CD4-positive, alpha-beta T cell (primary cell): ENCODE measurements at places on chromosomes 7 and 10. TPM values are rescaled to one million over a fixed set of nuclear protein-coding genes. Genes with fewer than 3 reads are reported as not detected.

- no peak for DNase-seq
Observed at GRCh38 chr10:102003541-102003940, 52.4 kb downstream of the ARMH3 start.

- peak; percentile 54 for DNase-seq
Observed at GRCh38 chr10:31929261-31930022, 811 bp upstream of the ARHGAP12 start.

DNA sequence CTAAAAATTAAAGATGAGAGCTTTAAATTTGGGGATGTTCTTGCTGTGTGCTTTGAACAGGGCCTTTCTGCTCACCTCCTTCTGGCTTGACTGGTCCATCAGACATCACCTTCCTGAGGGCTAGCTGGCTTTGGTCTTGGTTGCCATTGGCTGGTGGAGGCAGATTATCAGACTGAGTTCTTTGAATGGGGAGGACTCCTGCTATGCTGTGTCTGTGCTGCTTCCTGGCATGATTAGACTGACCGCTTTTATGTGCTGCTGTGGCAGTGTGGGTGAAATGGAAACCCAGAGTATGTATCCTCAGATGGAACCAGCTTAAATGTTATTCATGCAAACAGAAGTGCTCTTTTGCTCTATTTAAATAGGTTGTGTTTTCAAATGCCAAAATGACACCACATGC lies 341.6 kb downstream of the PCLO start:
- DNase-seq = no peak

- no peak for DNase-seq
Observed at GRCh38 chr7:137816696-137817320, 30.0 kb downstream of the DGKI start.

The EPHB6 gene
- total RNA-seq = 55.8 TPM

The ZNF804B gene
- total RNA-seq = not detected

The OAT gene
- 48.5 TPM for total RNA-seq
